ENCODE measurements at places on chromosomes 11 and 22.

GRCh38 chr22:48804811-48805301 lies 1022.8 kb downstream of the BRD1 start:
- DNase-seq: no peak

- DNase-seq: no peak
Observed at GRCh38 chr11:4095509-4096230, 1.1 kb downstream of the RRM1 start.

- no peak for DNase-seq
Observed at GRCh38 chr22:47927648-47928210, 1165.3 kb downstream of the TBC1D22A start.

DNA sequence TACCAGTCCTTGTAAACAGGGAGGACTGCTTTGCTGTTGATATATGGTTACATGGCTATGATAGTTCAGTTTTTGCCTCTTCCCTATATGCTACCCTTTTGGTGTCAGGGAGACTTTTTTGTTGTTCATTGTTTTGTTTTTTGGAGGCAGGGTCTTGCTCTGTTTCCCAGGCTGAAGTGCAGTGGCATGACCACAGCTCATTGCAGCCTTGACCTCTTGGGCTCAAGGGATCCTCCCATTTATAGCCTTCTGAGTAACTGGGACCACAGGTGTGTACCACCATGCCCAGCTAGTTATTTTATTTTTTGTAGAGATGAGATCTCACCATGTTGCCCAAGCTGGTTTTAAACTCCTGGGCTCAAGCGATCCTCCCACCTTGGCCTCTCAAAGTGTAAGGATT lies 38.6 kb upstream of the SPTBN2 start:
- no peak for DNase-seq

DNA sequence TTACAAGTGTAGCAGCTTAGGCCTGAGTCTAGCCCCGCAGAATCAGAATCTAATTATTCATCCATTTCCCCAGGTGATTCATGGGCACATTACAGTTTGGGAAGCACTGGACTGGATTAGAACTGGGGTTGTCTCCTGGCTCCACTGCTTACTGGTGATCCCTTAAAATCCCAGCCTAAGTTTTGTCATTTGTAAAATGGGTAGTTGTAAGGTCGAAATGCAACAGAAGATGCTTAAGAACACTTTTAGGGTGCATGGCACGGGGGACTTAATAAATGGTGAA lies 1.3 kb downstream of the STX3 start:
- DNase-seq: no peak

DNA sequence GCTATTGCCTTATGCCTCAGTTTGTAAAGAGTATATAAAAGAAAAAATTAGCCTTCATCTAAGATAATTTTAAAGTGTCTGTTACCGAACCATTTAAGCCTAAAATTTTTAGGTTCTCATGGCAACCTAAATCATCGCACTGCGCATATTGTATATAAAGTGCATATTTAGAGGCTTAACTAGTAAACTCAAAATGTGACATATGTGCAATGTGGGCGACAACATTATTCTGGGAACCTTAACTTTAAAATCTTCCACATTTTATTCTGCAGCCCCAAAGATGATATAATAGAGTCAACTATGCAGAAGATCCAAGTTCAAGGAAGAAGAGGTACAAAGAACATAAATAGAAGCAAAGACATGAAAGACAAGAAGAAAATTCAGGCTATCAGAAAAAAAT lies 23.0 kb downstream of the CELF1 start:
- DNase-seq: no peak

- no peak for DNase-seq
Observed at GRCh38 chr11:58057481-58057880, 26.7 kb downstream of the OR6Q1 start.

GRCh38 chr22:49535527-49536125 lies 292.0 kb downstream of the BRD1 start:
- DNase-seq: no peak

GRCh38 chr11:15852179-15852578 lies 504.2 kb downstream of the SOX6 start:
- DNase-seq: no peak

GRCh38 chr11:44625759-44626523 lies 60.5 kb downstream of the CD82 start:
- no peak for DNase-seq

GRCh38 chr11:65355776-65356393 lies 1.3 kb downstream of the TIGD3 start:
- DNase-seq: no peak

- no peak for DNase-seq
Observed at GRCh38 chr11:31442086-31442485, 67.3 kb downstream of the IMMP1L start.

- no peak for DNase-seq
Observed at GRCh38 chr11:18578975-18579598, 9.4 kb downstream of the UEVLD start.

DNA sequence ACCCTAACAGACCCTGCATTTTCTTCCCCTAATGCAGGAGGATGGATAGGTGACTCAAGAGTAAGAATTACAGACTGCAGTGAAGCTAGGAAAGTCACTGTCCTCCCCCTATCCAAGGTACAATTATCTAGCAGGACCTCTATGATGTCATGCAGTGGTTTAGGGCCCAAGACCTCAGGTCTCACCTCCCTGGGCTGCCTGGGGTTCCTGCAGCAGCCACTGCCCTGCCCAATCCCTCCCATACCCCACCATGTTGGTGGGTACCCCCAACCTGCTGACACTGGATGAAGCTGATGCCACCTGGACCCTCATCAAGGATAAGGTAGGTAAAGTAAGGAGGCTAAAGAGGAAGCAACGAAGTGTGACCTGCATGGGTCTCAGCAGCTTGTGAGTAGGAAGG lies at the start of gene C11orf42:
Gene C11orf42, plus strand, starts transcription at position 192 of the 400 bp plus-strand sequence. Its CDS starts 59 bp downstream, at position 251.
- DNase-seq: no peak

DNA sequence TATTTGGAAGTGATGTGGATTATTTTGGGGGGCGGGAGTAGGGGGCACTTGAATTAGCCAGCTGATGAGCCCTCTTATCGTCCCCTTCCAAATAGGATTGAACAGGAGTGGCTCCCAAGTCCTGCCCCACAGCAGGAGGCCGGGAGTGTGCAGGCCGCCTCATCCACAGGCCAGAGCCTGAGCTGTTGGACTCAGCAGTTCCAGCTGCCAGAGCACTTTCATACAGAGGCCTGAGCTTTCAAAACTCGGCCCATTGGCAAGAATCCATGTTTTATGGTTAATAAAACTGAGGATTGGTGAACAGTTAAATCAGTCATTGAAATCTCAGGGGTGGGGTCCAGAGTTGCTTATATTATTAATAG lies 9.6 kb downstream of the FAM118A start:
- DNase-seq: no peak

DNA sequence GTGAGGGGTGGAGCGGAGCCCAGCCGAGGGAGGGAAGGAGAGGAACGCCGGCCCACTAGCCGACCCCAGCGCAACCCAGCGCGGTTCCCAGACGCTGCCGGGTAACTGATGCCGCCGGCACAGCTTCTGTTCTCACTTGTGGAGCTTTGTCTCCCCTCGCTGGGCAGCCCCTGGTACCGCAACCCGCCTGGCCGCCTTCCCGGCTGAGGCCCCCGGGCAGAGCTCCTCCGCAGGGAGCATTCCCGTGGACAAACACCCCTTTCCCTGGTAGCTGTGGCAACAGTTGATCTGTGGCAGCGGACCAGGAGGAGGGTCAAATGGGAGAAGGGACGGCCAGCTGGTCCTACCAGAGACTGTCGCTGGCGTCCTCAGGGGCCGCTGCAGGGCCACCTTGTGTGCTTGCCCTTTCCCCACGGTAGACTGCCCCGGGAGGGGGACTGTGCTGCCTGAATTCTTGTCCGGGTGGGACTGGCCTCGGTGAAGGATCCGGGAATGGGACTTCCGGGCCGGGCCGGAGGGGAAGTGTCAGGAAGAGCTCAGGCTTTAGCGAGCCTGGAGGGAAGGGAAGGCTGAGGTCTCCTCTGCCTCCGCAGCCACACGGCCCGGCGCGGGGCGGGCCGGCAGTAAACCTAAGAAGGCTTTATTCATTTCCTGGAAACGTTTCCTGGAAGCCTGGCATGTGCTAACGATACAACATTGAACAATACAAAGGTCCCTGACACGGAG lies 468.0 kb downstream of the OPCML start:
- no peak for DNase-seq

DNA sequence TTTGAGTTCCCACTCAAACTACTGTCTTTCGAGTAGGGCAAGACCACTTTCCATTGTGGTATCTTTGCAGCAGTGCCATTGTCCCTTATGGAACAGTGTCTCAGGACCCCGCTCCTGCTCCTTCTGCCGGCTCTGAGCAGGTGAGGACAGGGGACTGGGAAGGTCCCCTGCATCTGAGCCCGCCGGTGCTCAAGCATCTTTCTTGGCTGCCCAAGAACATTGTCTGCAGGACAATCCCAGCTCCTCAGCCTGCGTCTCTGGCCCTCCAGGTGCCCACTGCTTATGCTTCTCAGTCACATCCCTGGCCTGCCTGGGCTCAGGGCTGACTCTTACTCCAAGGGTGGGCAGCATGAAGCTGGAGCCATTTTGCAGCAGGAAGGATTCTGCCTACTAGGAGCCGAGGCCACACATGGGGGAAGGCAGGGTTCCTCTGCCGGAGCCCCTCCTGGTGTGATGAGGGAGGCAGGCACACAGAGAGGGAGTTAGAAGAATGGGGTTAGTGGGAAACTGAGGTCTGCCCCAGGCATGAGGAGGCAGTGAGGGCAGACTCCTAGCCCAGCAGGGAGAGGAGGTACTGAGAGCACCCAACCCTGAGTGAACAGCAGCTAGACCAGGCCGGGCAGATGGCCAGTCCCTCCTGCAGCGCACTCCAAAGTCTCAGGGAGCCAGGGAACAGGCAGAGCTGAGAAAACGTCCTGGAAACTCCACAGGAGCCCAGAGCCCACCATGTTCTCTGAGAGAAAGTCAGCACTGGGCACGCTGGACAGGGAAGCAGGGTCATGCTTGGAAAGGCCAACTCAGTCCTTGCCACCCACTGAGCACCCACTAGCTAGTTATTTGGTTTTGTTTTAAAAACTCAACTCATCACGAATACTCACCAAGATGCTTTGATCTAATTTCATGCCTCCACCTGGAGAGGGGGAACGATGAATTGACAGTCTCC lies 7.5 kb upstream of the PPARA start:
- DNase-seq: no peak

DNA sequence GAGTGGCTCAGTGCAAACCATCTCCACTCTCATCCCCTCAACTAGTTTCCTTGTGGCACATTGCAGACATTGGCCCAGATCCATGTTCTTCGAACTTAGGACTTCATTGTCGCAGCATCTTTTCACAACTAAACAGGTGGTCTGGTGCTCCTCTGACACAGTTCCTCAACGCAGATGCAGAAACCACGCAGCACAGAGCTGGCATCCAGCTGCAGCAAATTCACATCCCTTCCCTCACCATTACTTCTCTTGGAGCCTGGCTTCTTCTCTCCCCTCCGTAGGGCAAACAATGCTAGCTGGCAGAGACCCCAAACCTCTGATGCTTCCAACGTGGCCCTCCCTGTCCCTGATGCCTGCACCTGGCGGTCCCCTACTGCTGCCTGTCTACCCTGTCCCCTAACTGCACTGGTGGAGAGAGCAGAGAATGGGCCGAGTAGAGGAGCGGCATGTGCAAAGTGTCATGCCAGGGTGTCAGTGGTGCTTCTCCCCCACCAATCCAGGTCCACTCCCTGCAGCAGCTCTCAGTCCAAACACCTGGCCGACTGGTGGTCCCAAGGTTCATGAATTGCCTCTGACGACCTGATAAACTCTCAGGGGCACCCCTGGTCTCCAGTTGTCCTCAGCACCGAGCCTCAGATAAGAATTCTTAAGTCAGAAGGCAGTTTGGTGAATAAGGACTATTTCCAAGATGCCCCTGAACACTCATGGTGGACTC lies 18.1 kb downstream of the TMPRSS13 start:
- DNase-seq: no peak

DNA sequence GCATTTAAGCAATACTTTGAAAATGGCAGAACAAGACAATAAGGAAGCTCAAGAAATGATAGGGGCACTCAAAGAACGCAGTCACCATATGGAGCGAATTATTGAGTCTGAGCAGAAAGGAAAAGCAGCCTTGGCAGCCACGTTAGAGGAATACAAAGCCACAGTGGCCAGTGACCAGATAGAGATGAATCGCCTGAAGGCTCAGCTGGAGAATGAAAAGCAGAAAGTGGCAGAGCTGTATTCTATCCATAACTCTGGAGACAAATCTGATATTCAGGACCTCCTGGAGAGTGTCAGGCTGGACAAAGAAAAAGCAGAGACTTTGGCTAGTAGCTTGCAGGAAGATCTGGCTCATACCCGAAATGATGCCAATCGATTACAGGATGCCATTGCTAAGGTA lies 51.9 kb downstream of the SPECC1L start:
- DNase-seq: no peak

DNA sequence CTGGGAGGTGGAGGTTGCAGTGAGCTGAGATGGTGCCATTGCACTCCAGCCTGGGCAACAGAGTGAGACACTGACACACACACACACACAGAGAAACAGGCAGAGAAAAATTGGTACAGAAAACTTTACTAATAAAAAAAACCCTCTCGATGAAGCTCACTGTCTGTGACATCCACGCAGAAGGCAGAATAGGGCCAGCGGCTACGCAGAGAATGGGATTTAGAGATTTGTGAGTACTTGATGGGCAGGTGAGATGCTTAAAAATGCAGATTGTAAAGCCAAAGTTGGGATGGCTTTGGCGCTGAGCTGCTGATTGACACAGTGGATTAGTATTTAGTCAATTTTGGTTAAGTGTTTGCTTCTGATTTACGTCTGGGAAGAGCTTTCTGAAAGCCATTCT lies 561.1 kb downstream of the TBC1D22A start:
- no peak for DNase-seq

DNA sequence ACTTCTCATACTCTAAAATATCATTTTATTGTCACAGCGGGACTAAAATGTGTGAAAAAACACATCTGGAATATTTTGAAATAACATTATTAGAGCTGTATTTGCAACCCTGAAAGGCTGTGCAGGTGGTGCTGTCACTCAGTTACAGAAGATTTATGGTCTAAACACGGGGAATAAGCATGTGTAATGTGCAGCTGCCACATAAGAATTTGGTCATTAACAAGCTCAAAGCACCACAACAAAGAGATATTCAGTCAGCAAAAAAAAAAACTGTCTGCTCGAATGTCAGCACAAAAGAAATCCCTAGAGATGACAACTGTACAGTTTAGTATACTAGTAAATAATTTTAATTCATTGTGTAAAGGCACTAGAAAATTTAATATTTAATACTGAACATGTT lies 31.3 kb downstream of the TMEM123 start:
- no peak for DNase-seq

- DNase-seq: no peak
Observed at GRCh38 chr22:39675947-39676346, 105.4 kb downstream of the CACNA1I start.

DNA sequence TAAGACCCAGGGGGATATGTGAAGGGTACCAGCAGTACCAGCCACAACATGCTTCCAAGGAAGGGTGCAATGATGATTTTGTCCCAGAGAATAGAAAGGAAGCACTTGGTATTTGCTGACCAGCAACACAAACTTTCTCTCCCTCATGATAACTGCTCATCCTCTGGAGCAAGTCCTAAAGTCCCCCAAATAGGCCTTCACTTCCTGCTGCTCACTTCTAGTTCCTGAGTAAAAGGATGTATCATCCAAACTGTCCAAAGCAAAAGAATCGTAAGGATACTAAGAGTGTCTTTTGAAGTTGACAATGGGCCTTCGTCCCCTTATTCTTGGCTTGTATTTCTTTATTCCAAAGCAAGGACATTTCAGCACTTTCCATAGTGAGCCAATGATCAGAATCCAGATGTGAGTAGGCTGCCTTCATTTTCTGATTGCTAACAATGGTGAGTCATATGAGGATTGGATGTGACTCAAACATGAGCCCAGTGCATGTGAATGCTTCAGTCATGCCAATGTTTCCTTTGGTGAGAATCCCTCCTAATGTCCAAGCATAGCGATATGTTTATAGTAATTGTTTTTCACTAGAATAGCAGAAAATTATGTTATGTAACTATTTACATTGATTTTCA lies 243.4 kb upstream of the POU2AF2 start:
- no peak for DNase-seq
